ENCODE measurements at places on chromosomes 3 and 15.

GRCh38 chr15:56675930-56676329, 57.4 kb downstream of the ZNF280D start:
- DNase-seq, result no peak

GRCh38 chr15:52097180-52097579, 15.4 kb downstream of the BCL2L10 start:
- DNase-seq, result no peak

DNA sequence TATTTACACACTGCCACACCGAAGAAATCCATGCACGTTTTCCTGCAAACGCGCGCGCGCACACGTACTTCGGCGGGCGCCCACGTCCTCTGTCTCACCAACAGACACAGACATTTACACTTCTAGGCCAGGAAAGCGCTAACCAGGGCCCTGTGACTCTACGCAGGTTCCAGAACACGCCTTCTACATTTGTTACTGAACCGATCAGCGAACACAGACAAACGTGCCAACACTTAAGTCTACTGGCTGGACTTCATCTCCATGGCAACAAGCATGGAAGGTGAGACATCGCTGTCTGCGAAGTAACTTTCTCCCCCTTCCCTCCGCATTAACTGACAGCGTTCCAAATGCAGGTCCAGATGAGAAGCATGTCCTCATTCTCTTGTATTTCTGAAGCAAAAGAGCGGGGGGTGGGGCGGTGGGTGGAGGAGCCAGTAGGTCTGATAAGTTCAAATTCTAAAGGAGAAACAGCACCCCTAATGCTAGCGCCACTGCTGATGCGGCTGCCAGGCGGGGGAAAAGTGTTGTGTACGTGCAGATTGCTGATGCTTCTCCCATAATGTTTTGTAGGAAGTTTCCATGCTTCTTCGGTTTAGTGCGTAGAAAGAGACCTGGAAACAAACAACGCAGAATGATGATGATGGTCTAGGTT, at the start of gene CTXN2:
CTXN2 (plus strand) TSS at position 92 of the 652 bp plus-strand sequence. CDS start 9,636 bp downstream, outside the sequence.
- no peak for DNase-seq

GRCh38 chr15:70605606-70606410, 157.6 kb downstream of the UACA start:
- no peak for DNase-seq

- DNase-seq, result no peak
Measured at GRCh38 chr3:100089812-100090668, 24.3 kb downstream of the FILIP1L start.

- no peak for DNase-seq
Measured at GRCh38 chr3:167728176-167728575, 6.5 kb downstream of the PDCD10 start.

DNA sequence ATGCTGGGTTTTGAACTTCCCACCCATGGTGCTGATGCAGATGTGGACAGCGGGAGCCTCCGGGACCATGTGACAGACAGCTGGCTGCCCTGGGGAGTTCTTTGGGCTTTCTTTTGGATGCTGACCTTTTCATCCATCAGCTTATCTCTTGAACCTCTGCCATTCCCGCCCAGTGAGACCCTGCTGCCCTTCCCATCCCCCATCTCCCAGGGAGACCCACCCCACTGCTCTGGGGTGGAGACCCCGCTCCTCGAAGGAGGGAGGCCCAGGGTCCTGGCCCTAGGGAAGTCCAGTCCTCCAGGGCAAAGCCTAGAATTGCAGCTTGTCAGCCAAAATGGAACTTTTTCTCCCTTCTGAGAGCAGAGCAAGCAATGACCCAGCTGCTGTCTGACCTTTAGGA, 64.0 kb downstream of the ITGA11 start:
- no peak for DNase-seq

DNA sequence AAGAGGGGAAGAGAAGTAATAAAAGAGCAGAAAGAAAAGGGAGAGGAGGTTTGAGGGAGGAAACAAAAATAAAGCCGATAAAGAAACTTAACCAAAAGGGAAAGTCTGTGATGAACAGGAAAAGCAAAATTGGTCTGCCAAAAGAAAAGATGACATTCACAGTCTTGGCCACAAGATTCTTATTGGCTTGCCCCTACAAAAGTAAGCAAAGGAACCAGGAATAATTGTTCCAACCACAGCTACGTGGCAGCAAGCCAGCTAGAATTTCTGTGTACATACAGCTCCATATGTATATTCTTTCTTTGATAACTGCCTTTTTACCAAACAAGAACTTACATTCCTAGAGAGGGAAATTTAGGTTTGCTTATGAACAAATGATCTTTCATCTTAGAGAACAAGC, 79.6 kb downstream of the MLH1 start:
- no peak for DNase-seq
